ENCODE measurements at places on chromosomes 4 and X.

DNA sequence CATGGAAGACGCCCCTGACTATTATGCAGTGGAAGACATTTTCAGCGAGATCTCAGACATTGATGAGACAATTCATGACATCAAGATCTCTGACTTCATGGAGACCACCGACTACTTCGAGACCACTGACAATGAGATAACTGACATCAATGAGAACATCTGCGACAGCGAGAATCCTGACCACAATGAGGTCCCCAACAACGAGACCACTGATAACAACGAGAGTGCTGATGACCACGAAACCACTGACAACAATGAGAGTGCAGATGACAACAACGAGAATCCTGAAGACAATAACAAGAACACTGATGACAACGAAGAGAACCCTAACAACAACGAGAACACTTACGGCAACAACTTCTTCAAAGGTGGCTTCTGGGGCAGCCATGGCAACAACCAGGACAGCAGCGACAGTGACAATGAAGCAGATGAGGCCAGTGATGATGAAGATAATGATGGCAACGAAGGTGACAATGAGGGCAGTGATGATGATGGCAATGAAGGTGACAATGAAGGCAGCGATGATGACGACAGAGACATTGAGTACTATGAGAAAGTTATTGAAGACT, 3.6 kb downstream of the TSPYL2 start:
- no peak for DNase-seq

GRCh38 chr4:42843694-42844093, 48.8 kb upstream of the GRXCR1 start:
- DNase-seq, result no peak

- no peak for DNase-seq
Measured at GRCh38 chr4:107600436-107600835, 119.6 kb downstream of the PAPSS1 start.

DNA sequence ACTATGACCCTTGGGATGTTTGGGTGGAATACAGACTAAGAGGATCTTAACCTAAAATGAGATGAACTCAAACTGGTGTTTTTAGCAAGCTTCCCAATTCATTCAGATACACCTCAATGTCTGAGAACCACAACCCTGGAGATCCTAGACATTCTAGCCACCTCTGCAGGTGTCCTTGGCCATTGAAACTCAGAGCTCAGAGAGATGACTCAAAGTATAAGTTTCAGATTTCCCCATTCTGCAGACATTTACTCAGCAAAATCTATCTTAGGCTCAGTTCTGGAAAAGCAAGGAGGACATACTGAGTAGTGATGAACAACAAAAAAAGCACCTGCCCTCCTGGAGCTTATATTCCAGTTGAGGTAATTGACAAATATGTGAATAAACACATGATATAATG, 47.8 kb downstream of the COMMD8 start:
- no peak for DNase-seq

- no peak for DNase-seq
Measured at GRCh38 chr4:72375073-72375736, 193.8 kb downstream of the ADAMTS3 start.

- DNase-seq, result no peak
Measured at GRCh38 chrX:77556276-77556675, 109.1 kb downstream of the FGF16 start.

- no peak for DNase-seq
Measured at GRCh38 chr4:3397128-3397527, 44.6 kb upstream of the HGFAC start.

- DNase-seq, result no peak
Measured at GRCh38 chr4:165207016-165207430, 338 bp upstream of the KLHL2 start.

DNA sequence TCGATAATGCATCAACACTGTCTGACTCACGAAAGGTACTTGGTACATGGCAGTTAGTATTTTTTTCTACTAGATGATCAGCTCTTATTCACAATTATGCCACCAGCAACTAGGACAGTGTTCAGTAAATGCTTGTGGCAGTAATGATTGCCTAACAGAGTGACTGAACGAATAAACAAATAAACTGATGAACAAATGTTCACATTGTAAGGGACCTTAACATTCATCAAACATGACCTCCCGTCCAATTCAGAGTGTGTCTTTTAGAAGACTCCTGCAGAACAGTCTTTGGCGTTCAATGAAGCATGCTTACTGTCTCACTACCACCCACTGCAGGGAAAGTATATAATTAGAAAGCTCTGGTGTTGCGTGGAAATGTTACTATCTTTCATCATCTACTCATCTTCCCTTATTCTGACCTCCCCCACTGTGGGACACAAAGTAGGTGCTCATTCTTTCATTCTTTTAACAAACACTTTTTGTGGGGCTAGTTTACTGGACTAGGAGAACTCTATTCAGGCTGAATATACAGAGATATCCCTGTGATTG, 319.3 kb downstream of the RAB28 start:
- no peak for DNase-seq

DNA sequence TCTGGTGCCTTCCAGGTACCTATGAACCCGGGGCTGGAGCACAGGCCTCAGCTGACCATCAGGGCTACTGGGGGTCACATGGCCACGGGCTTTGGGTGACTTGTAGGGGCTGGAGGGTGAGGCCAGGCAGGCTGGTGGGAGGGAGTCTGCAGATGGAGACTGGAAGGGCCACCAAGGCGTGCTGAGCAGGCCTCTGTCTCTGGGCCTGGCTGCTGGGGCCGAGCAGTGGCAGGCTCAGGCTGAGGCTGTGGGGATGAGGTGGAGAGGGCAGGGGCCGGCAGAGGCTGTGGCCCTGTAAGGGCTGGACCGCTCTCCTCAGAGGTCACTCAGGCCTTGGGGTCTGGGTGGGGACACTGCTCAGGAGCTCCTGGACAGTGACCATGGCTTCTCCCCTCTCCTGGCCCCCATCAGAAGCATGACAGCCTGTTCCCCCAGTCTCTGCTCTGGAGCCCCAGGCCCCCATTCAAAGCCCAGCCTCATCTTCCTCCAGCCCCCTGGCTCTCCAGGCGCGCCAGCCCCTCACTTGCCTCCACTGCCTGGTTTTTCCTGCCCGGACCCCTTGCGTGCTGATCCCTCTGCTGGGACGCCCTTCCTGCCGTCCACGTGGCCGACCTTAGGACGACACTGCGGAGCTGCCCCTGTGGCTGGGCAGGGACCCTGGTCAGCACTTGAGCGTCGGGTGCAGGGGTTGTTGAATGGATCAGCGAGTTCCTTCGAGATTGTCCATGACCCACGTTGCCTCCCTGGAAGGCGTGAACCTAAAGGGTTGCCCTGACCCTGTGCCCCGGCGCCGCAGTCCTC, 11.1 kb upstream of the NAT8L start:
- no peak for DNase-seq

DNA sequence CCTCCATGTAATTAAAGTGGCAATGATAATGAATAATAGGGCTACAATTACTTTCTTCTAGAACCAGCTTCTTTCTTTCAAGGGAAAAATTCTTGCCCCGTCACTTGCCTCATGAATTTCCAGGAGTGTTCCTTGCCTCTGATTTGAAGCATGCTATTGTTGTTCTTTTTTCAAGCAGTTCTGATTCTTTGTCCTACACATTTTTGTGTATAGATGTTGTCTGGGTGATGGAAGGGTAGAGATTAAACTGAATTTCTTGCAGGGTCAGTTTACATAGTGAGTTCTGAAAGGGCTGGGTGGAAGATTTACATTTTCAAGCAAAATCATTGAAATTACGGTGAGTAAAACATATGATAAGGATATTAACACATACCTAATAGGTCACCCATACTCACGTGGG, 107.0 kb upstream of the TENM3 start:
- DNase-seq, result no peak

DNA sequence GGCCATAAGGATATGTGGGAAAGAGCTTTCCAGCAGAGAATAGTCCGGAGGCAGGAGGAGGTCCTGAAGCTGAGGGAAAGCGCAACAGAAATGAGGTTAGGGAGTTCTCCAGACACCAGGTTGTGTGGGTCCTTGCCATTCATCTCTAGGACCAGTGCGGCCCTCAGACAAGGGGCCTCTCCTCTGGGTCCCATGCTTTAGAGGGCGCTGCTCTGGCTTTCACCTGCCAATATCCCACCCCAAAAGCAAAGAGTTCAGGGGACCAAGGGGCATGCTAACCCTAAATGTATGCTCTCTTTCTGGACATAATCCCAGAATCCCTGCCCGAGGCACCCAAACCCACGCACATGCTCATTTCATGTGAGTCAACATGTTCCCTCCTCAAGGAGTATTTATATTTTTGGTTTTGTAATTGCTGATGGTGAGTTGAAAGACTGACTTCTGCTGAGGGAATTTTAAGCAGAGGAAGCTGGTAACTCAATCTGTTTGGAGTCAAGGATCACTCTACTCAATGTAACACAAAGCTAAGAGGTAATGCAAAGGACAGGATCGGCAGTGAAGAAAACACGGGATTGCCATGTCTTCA, 14.8 kb downstream of the RPL34 start:
- no peak for DNase-seq

DNA sequence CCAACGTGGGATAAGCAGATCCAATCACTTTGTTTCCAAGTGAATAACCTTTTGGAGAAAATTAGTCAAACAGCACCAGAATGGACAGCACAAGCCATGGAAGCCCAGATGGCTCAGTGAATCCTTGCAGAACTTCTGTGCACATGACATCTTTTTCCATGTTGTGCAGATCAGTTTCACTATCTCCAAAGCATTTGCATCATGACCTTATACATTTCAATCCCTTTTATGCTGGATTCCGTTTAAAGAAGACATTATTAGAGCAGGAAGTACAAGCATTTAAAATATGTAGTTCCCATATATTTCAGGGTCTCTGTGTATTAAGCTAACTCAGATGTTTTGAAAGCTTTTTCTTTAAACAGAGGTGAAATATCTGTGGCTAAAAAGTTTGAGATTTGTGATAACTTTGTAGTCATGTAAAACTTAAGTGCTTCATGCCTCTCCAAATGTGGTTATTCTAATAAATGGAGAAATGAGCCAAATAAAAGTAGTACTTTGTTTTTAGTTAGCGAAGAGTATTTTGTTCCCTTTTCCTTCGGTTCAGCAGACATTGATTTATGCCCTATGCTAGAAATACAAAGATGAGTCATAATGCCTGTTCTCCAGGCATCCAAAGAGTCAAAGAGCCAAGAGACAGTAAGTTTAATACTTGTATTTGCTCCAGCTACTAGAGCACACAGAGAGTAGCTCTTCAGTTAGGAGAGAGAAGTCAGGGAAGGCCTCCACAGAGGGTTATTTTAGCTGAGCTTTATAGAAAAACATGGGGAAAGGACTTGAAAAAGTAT, 39.0 kb downstream of the PLAC8 start:
- no peak for DNase-seq

DNA sequence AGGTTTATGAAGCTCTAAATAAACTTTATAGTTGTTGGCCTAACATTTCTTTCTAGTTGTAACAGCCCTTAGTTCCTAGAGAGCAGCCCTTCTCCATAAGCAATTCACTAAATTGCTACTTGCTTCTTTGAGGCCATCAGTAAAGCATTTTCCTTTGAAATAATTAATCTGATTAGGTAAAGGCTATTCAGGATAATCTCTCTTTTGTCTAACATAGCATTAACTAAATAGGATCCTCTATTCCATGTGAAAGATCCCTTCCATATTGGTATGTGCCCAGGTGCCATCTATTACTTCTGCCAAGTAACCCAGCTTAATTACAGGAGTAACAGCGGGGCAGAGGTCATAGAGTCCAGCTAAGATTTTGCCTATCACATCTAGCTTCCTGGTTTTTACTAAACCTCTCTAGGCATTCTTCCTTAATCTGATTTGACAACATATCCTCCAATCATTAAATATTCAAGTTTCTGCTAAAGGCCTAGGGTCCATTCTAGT, 1408.0 kb downstream of the PCDH18 start:
- DNase-seq, result no peak

DNA sequence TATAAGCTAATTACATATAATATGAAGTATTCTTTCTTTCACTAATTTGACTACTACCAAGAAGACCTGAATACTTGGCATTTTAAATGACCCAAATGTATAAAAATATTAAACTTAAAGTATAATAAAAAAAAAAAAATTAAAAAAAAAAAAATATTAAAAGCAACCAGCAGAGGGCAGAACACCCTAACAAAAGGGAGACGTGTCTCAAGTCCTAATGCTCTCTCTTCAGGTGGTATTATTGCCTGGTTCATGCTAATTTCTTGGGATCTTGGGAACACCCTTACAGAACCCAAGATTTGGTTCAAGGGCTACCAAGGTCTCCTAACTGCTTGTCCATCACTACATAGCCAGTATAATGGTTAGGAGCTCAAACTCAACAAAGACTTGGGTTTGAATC, 754.8 kb downstream of the RAB28 start:
- DNase-seq, result no peak

DNA sequence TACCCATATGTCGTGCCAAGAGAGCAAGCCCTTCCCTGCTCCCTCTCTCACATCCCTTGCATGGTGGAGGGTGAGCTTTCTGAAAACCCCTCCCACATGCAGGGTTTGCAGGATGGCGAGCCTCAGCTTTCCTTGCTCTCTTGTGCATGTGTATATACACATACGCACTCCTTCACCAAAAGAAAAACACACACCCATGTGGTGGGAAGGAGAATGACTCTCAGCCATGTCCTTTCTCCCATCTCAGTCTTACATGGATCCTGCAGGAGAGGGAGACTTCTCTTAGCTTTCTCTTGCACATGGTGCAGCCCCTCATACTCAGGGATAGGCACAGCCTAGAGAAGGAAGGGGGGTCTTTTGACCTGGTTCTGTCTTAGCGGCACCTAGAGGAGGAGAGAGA, 81.1 kb downstream of the CLCN5 start:
- DNase-seq, result no peak

- DNase-seq, result no peak
Measured at GRCh38 chr4:185702147-185702663, 109.8 kb downstream of the SORBS2 start.

DNA sequence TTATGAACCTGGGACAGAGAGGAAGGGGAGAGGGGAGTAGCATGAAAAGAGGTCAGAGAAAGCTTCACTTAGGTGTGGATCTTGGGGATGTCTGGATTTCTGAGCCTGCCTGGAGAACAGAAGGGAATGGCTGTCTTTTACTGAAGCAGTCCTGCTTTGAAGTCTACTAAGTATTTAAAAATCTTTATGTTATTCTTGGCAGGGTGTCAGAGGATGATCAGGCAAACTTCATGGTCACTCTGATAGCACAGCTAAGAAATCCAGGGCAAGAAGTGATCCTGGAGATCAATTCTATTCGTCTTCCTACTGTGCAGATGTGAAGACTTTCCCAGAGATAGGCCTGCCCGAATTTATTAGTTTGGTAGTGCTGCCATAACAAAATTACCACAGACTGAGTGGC, 464.4 kb upstream of the BOD1L1 start:
- no peak for DNase-seq

- DNase-seq, result peak; percentile 47
Measured at GRCh38 chrX:71098302-71098701, 2.7 kb downstream of the FOXO4 start.

GRCh38 chr4:168139336-168139735, 47.0 kb downstream of the ANXA10 start:
- no peak for DNase-seq

DNA sequence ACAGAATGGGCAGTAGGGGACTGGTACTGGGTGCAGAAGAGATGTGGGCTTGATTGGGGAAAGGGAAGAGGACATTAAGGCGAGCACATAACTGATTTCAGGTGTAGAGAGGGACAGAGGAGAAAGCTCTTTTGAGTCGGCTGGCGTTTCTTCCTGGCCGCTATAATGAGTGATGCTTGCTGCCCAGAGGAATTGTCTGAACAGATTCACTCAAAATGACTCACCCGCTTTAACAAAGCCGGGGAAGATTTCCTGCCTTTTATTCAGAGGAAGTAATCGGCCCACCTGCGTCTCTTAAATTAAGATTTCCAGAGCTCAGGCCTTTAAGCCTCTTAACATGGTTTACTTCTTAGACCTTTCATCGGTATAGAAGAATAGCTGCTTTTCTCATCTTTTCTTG, 102.1 kb upstream of the AP1S2 start:
- DNase-seq, result no peak

GRCh38 chr4:84985952-84986351, 19.5 kb upstream of the WDFY3 start:
- no peak for DNase-seq

Measured in stimulated activated CD8-positive, alpha-beta memory T cell treated with anti-CD3 and anti-CD28 coated beads, Interleukin-4, amount 100 ng/mL, for 1 hour (primary cell).